Naive B cell (primary cell): ENCODE measurements at places on chromosomes 2 and 18. TPM values are rescaled to one million over a fixed set of nuclear protein-coding genes. Genes with fewer than 3 reads are reported as not detected.

DNA sequence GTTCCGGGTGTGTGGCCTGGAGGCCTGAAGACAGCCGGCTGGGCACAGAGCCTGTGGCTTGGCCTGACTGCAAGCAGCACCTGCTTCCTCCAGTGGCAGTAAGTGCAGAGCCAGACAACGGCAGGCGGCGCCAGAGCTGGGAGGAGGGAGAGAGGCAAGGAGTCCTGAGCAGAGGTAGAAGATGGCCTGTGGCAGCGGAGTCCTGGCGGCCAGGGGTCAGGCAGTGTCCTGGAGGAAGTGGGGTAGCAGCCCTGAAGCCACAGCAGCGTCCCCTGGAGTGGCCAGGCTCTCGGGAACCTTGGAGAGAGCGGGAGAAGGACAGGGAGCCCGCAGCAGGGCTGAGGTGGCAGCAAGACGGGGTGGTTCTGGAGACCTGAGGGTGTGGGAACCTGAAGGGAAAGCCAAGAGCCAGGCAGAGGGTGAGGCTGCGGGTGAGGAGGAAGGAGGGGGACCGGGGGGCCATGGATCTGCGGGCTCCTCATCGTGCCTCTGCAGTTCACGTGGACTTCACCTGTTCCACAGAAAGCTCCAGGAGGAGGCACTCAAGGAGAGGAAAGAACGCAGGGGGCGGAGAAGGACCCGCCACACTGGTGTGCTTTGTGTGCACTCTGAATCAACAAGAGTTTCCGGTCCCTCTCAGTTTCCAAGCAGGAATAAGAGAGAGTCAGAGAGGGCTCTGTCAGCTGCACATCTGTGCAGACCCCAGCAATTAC lies 85.9 kb downstream of the USP40 start:
- DNase-seq: no peak

DNA sequence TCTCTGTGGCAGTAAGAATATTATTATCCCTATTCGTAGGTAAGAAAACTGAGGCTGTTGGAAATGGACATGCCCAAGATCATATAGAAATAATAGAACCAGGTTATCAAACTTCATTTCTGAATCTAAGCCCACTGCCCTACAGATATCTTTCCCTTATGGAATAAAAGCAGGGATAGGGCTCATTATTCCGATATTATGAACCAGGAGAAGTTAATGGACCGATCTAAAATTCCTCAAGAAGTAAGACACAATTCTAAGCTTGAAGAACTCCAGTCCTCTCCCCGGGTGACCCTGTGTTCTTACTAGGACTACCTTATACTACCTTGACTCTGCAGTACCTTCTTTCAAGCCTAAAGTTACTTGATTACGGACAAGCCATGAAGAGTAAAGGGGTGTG lies 8.4 kb upstream of the MYCN start:
- no peak for DNase-seq

- DNase-seq: no peak
Measured at GRCh38 chr18:21342372-21342771, 100.3 kb downstream of the GREB1L start.

GRCh38 chr2:237156031-237156856 lies 70.6 kb downstream of the COPS8 start:
- DNase-seq: no peak

DNA sequence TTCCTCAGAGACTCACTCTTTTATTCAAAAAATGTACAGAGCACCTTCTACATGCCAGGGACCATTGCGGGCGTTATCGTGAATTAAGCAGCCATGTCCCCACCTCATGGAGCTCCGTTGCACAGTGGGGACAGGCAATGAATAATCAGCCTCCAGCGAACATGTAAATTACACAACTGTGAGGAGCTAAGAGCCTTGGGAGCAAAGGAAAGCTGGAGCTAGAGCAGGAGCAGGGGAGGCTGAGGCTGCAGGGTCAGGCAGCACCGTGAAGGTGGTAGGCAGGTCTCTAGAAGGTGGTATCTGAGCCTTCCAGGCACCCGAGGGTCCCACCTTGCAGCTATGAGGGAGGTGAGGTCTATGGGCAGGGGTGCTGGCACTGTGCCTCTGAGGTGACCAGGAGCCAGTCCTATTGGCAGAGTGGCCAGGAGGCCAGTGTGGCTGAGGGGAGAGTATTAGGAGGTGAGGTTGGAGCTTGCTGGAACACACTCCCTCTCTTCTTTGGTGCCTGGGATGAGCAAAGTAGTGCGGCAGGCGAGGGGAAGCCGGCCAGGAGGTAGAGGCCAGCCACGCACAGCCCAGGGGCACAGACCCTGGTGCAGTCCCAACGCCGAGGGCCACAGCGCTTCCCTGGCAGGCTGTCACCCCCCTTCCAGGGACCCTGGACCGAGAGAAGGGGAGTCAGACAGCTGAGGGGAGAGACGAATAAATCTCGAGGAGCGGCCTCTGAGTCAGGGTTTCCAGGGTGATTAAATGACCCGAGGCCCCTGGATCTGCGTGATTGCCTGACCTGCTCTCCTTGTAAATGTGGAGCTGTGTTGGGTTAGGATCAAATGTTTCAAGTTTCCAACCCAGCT lies 167.3 kb downstream of the SEPTIN10 start:
- DNase-seq: no peak

DNA sequence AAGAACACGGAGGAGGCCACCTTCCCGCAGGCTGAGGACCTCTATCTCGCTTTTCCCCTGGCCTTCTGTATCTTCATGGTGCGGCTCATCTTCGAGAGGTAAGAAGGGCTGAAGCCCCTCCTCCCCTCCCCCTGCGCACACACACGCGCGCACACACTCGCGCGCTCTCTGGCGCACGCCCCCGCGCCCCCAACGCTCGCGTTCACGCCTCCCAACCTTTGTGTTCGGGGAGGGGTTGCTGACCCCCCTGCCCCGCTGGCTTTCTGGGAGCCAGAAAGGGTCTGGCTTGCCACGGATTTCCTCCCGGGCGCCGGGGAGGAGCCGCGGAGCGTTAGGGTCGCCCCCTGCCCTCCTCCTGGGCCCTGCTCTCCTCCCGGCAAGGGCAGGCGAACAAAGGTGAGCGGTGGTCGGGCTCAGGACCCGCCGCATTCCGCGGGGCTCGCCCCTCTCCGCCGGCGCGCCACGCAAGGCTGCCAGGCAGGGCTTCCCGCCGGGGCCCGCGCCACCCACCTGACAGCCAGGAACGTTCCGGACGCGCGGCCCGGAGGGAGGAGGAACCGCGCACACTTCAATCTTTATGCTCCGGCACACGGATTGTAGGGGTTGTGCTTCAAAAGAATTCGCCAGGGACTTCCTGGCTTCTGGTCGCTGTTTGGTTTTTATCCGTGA lies 583 bp downstream of the CERS6 start:
- DNase-seq: peak; percentile 28

The DSG4 gene
- not detected for polyA plus RNA-seq

The LRATD1 gene
- not detected for polyA plus RNA-seq
